ENCODE measurements at places on chromosomes 4 and X. TPM values are rescaled to one million over a fixed set of nuclear protein-coding genes. Genes with fewer than 3 reads are reported as not detected.
A peak's percentile ranks its signal among the peaks of the same experiment; 100 is the strongest.

DNA sequence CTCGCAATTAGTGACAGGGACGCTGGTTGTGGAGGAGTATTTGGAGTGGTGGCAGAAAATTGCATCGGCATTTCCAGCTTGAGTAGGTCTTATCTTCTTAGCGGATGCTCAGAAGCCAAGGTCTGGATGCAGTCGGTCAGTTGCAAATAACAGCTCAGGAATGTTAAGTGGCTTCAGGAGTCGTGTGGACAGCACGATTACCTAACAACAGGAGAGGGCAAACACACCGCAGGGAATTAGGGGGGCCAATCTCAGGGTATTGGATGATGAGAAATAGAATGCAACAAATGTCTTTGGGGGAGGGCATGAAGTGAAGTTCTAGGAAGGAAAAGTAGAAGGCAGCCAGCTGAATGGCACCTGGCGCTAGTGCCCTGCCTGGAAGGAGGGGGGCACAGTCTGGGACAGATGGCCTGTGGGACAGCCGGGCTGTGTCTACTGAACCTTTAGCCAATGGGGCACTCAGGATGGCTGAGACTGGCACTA, 11.8 kb downstream of the RASL11B start:
- no peak for DNase-seq

- no peak for DNase-seq
Measured at GRCh38 chrX:120244395-120244734, 6.2 kb upstream of the ZBTB33 start.

DNA sequence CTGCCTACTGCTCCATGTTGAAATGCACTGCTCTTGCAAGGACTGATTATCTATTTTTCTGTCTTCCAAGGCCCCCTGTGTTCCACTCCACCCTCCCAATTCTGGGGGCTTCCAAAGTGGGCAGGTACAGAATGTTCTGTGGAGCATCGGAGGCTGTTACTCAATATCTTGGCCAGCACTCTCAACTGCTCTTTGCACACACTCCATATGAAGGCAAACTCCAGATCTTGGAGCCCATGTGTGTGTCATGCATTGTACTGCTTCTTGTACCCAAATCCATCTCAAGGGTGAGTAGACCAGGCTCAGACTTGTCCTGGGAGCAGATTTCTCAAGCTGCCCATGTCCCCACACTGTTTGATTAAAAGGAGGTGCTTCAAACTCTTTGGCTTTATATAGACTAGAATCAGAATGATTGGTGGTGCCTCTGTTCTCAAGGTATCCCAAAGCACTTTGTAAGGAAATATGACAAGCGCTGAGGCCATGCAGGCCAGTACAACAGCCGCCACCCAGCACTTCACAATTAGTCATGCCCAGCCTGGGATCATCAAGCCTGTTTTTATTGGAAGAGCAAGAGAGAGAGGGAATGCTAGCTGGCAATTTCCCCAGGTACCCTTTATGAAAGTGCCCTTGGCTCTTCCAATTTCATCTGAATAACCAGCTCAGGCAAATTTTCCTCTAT, 44.3 kb downstream of the AR start:
- no peak for DNase-seq

- DNase-seq = peak; percentile 50
Measured at GRCh38 chr4:37389967-37390580, 145.5 kb downstream of the NWD2 start.

DNA sequence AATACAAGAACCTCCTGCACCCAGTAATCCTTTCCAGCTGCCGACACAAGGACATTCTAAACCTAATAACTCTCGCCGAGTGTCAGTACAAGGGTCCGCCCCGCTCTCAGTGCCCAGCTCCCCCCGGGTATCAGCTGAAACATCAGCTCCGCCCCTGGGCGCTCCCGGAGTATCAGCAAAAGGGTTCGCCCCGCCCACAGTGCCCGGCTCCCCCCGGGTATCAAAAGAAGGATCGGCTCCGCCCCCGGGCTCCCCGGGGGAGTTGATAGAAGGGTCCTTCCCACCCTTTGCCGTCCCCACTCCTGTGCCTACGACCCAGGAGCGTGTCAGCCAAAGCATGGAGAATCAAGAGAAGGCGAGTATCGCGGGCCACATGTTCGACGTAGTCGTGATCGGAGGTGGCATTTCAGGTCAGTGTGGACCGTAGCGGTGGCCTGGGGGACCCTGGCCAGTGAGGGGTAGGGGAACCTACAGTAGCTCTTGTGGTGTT, at the start of gene MAOA:
TSS of gene MAOA (plus strand) at position 295 of the 490 bp plus-strand sequence. CDS start at position 338, 43 bp downstream.
- DNase-seq = no peak

GRCh38 chr4:116055857-116056827, 942.7 kb upstream of the NDST4 start:
- no peak for DNase-seq

GRCh38 chr4:25727711-25728493, 72.3 kb downstream of the SLC34A2 start:
- no peak for DNase-seq

GRCh38 chr4:106708464-106708816, 327.7 kb downstream of the DKK2 start:
- no peak for DNase-seq

GRCh38 chr4:38670109-38670901, 6.3 kb downstream of the KLF3 start:
- no peak for DNase-seq

CLDN22 gene
- total RNA-seq = not detected

KLB gene
- total RNA-seq = not detected

VAMP7 gene
- 19.0 TPM for total RNA-seq
